ENCODE measurements at places on chromosomes 6 and 20.

DNA sequence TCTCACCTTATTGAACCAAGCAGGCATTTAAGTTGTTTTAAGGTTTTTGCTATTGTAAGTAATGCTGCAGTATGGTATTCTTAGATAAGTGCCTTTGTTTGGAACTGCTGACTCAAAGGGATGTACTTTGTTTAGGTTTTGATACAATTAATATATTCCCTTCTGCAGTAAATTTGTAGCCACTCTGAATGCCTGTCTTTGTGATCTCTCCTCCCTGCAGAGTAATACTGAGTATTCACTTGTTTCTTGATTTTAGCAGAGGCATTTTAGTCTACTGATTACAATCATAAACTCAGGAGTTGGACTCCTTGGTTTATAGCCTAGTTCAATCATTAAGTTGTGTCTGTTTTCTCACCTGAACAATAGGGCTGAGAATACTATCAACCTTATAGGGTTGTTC lies 13.4 kb downstream of the CDS2 start:
- DNase-seq, result no peak

DNA sequence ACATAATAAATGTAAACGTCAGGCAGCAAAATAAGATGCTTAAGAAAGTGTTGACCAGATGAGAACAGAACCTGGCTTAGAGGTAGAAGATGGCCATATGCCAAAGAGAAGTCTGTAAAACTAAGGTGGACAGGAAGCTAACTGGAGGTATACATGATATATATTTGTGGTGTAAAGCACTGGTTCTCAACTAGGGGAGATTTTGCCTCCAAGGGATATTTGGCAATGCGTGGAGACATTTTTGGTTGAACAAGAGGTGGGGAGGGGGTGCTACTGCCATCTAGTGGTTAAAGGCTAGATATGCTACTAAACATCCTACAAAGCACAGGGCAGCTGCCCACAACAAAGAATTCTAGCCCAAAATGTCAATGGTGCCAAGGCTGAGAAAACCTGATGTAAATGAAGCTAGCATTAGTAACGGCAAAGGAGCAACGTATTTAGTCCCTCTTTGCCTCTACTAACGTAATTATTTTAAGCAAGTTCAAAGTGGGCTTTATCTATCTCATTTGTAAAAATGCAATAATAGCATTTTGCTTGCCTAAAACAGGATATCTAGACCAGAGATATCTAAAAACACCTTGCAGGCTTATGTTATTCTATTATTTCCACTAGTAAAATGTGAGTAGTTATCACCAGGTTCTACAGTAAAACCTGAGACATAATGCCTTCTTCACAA lies 182.6 kb downstream of the RNGTT start:
- peak; percentile 84 for DNase-seq

- no peak for DNase-seq
Measured at GRCh38 chr20:16904751-16905150, 156.6 kb downstream of the OTOR start.

DNA sequence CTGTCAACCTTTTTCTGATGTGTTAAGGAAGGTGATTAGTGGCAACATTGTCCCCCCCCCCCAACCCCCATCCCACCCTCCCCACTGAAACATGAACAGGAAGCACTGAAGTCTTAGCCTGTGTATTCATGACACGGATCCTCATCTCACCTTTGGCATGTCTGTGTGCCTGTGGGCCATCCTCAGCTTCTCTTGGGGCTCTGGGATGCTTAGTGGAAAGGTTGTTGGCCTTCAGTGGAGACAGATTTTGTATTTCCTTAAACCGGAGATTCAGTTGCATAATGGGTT lies 93.6 kb downstream of the RREB1 start:
- DNase-seq, result no peak

DNA sequence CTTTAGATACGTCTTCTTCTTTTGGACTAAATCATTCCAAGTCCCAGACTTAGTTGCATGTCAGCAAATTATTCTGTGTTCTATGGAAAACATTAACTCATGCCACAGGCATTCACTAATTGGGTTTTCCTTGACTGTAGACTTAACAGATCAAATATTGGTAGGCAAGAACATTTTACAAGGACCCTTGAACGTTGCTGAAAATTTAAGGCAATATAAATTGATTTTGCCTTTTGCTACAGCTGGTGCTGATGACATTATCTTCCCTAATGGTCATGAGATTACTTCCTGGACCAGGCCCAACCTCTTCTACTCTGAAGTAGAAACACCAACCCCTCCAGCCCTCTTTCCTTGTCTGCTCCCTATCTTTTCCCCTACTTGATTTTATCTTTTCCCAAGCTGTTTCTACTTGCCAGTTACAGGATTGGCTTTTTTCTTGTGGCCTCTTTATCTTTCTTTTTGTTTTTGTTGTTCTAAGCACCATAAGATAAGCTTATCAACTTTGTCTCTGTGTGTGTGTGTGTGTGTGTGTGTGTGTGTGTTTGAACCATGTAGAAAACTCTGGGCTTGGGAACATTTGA lies 514.0 kb upstream of the SOX4 start:
- no peak for DNase-seq

GRCh38 chr20:23116311-23117089 lies 30.4 kb upstream of the CD93 start:
- no peak for DNase-seq

DNA sequence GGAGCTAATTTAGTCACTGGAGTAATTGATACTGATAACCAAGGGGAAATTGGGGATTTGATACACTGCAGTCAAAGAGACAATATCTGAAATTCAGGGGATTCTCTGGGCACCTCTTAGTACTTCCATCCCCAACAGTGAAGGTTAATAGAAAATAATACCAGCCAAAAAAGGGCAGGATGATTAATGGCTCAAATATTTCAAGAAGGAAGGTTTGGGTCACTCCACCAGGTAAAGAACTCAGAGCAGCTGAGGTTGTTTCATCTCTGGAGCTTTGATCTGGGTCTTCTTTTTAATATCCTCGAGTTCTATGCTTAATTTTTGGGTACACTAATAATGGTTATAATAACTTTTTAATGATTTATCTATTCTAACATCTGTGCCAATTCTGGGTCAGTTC lies 70.8 kb downstream of the CDKAL1 start:
- no peak for DNase-seq

DNA sequence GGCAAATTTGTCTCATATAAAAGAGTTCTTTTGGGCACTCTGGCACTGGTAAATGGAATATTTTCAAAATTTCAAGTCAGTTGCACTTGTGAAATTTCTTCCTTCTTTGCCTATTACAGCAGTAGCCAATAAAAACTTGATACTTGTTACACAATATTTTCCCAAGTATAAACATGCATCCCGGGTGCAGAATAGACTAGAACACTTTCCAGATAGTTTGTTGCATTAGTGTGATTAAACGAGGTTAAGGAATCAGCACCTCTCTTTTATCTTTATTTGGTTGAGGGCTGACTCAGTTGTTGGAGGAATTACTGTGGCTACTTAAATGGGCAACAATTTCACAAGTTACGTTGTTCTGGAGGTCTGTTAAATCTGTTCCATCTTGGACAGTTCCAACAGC lies 467.5 kb downstream of the CDKAL1 start:
- DNase-seq, result no peak

DNA sequence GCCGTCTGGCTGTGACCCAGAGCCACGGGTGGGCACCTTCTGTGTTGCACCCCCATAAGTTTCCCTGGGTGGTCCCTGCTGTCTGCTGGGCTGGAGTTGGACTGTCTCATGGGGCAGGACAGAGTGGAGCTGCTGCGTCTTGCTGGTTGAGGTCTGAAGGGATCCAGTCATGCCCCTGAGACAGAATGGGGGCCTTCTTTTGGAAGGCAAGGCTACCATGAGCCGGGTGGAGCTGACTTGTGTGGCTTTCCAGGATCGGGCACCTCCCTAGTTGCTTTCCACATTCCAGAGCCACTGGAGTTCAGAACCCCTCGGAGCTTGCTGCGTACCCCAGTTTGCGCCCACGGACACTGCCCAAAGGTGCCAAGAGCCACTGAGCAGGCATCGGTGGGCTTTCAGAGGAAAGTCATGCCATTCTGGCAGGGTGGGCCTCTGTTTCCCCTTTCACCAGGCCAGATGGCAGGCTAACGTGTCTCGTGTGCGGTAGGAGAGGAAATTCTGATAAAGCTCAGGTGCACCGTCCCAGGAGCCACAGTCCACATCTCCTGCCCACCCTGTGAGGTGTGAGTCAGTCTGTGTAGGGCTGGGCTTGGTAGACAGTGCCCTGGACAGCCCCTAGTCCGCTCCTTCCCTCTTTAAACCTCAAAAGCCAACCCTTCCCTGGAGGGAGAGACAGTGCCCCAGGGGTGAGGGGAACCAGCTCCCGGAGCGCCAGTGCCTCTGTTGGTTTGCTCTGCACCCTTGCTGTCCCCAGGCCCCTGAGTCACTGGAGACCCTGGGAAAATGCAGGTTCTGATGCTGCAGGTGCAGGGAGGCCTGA lies 125.3 kb downstream of the SYCP2 start:
- no peak for DNase-seq

GRCh38 chr6:55255113-55255512 lies 72.2 kb upstream of the GFRAL start:
- no peak for DNase-seq

GRCh38 chr20:16171180-16171579 lies 402.1 kb downstream of the KIF16B start:
- no peak for DNase-seq

GRCh38 chr6:116397914-116398313 lies 27.2 kb downstream of the DSE start:
- DNase-seq, result no peak
